WTC11 (cell line): ENCODE measurements at places on chromosomes 7 and 10.
A peak's percentile ranks its signal among the peaks of the same experiment; 100 is the strongest.

DNA sequence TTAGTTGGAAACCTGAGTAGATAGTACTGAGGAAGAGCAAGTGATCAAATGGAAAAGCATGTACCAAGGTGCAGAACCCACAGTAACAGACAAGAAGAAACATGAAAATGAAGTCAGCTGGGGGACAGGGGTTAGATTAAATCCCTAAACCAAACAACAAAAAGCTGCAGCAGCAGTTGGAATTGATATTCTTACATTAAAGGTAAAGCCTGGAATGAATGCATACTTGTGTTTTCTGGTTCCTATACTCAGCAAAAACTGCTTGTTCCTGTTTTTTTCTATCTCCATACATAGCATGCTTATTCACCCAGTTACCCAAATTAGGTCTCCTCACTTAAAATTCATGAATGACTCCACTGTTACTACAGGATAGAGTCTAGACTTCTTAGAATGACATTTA, 92.4 kb downstream of the TPST1 start:
- no peak for DNase-seq

- DNase-seq: no peak
Observed at GRCh38 chr10:24821986-24822385, 98.3 kb upstream of the ARHGAP21 start.

DNA sequence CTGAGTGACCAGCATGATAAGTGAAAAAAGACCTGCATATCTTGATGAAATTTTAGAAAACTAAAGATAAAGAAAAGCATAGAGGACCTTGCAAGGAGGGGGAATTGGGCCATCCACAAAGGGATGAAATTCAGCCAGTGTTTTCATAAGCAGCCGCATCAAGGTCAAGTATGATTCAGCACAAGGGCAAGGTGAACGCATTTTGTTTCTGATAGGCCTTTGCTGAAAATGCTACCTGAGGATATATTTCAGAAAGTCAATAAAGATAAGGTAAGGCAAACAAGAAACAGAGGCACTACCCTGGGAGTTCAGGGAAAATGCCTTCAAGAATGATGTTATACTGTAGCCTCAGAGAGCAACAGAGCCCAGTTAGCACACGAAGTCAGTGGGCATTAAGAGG, 55.0 kb upstream of the SHH start:
- DNase-seq: no peak

GRCh38 chr10:92419740-92420545, 129.0 kb downstream of the MARCHF5 start:
- peak; percentile 63 for DNase-seq

DNA sequence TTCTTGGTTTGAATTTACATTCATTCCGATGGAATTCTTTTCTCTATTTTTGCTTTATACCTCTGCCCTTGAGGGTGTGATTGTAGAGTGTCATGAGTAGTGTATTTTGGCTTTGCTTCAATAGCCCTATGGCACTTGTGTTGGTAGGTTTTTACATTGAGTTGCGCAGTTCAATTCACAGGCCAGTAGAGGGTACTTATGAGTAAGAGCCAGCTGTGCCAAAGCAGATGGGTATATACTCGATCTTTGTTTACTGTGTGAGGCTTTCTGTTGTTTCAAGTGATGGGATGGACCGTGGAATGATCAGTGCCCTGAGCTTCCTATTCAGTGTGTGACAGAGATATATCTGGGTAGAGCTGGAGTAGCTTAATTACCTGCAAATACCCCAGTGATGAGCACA, 4.3 kb upstream of the AKR1C3 start:
- DNase-seq: no peak

GRCh38 chr10:15453457-15453856, 82.4 kb upstream of the FAM171A1 start:
- DNase-seq: no peak

- no peak for DNase-seq
Observed at GRCh38 chr10:16867556-16867955, 50.3 kb upstream of the RSU1 start.

- DNase-seq: no peak
Observed at GRCh38 chr7:80932536-80932935, 13.7 kb upstream of the SEMA3C start.

DNA sequence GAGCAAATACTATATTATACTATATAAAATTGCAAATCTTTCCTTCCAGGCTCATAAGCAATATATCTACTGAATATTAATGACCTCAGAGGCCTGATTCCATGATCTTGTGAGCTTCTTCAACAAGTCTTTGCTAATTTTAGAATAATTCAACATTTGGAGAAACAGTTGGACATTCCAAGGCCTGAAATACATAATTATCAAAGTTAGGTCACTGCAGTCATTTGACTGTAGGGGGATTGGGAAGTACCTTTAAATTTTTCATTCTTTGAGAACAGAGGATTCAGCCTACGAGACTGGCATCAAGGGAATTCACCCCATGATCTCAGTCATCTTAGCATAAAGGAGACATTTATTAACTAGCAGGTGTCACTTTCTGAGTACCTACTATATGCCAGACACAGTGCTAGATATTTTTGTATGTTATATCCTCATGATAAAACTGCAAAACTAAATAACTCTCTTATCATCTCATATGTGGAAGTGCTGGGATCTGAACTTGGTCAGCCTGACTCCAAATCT, 85.4 kb downstream of the DOCK4 start:
- DNase-seq: no peak

DNA sequence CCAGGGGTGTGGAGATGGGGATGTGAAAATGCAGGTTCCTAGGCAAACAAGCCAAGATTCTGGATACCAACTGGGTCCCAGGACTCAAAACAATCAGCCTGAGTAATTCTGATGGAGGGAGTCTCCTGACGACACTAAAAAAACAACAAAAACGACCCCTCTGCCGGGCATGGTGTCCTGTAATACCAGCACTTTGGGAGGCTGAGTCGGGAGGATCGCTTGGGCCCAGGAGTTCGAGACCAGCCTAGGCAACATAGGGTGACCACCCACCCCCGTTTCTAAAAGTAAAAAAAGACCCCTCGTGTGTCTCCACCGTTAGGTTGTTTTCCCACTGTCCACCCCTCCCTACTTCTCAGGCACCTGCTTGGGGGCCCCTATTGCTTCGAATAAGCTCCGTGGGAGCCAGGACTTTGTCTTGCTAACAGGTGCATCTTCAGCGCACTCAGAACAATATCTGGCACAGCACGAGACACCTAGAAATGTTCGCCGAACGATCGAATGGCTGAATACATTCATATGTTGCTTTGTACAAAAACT, 743 bp upstream of the NRF1 start:
- DNase-seq: no peak

DNA sequence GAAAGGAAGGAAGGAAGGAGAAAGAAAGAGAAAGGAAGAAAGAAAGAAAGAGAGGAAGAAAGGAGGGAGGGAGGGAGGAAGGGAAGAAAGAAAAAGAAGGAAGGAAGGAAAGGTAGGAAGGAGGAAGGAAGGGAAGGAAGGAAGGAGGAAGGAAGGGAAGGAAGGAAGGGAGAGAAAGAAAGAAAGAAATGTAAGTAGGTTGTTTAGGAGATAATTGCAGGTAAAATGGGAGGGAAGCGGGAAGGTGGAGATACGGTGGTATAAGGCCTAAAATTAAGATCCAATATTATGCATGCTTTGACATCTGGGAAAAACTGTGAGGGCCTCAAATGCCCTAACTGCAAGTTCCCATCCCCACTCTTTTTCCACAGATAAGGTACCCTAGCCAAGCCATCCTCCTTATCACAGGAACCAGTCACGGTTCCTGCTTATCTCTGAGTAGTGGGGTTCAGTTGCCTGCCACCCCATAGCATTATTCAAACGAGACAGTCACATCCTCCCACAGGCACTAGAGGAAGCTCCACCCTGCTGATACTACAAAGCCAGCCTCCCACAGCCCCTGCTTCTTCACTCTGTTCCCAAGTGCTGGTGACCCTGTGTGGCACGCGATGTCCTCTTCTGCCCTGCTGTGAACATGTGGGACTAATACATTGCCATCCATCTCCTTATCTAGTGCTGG, 28.7 kb downstream of the ST8SIA6 start:
- no peak for DNase-seq

DNA sequence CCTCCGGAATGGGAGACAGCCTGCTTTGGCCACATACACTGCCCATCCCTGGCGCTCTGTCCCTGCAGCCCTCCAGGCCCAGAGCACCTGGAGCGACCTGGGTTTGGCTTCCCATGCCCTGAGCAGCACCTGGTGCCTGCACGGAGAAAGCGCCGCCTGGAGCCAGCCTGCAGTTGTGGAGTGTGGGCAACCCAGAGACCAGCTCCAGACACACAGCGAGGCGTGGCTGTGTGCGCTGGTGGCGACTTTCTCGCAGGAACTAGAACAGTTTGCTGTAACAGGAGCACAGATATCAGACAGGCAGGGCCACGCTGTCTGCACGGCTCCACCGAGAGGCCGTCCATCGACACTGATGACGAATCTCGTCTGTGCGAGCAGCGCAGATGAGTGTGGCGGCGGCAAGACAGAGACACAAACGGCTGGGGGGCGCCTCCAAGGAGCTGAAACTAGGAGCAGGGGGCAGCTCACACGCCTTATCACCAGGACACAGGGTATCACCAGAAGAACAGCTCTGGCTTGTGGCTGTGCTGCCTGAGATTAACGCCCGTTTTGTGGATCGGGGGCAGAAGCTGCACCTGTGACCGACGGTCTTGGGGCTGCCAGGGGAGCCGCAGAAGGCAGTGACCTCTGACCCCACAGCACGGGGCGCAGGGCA, 275.3 kb downstream of the DNAJB6 start:
- no peak for DNase-seq

- peak; percentile 51 for DNase-seq
Observed at GRCh38 chr7:102286237-102287110, at the start of gene SH2B2. TSS of gene SH2B2 (plus strand) at chr7:102286868. CDS start at chr7:102300551, 13,683 bp downstream.

DNA sequence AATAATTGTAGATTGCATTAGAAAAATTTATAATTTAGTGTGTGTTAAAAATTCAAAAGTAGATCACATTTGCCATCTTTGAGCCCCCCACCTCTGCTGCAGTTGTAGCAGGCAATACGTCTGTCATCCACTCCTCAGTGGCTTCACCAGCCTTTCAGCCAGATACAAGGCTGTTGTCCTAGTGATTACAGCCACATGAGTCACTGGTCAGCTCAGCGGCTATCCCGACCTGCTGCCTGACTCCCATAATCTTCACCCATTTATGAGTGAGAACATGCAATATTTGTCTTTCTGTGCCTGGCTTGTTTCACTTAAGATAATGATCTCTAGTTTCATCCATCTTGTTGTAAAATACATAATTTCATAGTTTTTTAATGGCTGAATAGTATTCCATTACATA, 9.2 kb downstream of the OR2A5 start:
- DNase-seq: no peak

DNA sequence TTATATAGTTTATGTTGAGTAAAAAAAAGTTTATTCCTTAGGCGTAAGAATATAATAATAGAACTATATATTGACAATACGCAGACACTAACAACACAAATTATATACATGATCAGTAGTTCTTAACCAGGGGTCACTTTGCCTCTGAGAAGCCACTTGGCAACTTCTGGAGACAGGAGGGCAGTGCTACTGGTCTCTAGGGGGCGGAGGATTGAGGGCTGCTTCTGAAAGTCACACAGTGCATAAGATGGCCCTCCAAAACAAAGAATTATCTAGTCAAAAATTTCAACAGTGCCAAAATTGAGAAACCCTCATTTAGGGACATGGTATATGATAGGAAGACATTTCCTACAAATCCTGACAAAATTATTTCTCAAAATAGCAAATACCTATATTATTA, 77.1 kb downstream of the THSD7A start:
- no peak for DNase-seq

- DNase-seq: no peak
Observed at GRCh38 chr10:110566472-110567200, 859 bp upstream of the SMC3 start.

DNA sequence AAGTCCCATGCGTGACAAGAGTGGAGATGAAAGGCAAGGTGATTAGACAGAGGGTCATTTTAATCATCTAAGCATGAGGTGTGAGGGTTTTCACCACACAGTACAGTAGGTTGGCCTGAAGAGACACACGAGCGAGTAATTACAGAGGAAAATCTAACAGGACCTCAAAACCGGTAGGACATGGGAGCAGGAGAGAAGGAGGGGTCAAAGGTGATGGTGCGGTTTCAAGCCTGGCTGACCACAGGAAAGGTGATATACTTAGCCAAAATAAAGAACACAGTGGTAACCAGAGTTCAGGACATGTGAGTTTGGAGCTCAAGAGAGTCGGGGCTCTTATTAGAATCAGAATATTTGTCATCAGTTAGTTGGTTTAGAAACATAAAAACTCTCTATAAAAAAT, 20.0 kb downstream of the GLI3 start:
- no peak for DNase-seq

- no peak for DNase-seq
Observed at GRCh38 chr10:72276421-72277339, 3.0 kb downstream of the DDIT4 start.

DNA sequence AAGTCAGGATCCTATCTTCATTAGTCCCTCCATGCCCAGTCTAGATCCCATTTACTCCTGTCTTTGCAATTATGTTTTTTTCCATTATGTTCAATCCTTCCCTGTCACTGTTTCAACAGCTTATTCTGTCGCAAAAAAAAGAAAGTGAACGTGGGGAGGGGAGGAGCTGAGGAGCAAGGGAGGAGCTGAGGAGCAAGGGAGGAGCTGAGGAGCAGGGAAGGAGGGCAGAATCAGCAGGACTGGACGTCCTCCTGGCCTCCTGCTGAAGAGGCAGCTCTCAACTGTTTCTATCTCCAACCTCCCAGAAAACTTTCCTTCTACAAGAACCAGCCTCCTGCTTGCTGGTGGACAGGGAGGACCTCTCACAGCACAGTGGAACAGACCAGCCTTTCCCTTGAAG, 26.0 kb downstream of the LARP4B start:
- no peak for DNase-seq

DNA sequence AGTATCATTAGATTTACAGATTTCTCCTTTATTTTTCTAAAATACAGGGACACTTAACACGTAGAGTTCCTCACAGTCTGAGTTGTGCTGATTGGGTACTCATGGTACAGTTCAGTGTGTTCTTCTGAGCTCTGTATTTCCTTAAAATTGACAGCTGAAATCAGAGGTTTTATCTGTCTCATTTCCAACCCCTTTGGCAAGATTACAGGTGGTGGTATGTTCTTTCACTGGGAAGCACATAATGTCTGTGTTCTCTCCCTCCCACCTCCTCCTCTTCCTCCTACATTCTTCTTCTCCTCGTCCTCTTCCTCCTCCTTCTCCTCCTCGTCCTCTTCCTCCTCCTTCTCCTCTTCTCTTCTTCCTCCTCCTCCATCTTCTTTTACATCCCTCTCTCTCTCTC, 99.5 kb upstream of the EEPD1 start:
- no peak for DNase-seq
